Stimulated activated CD4-positive, alpha-beta T cell treated with anti-CD3 and anti-CD28 coated beads, TNF-alpha, amount 100 ng/mL, for 4 hours (primary cell): ENCODE measurements at places on chromosomes 7 and 10.

GRCh38 chr7:139623518-139623917 lies 100.0 kb downstream of the CLEC2L start:
- DNase-seq = no peak

DNA sequence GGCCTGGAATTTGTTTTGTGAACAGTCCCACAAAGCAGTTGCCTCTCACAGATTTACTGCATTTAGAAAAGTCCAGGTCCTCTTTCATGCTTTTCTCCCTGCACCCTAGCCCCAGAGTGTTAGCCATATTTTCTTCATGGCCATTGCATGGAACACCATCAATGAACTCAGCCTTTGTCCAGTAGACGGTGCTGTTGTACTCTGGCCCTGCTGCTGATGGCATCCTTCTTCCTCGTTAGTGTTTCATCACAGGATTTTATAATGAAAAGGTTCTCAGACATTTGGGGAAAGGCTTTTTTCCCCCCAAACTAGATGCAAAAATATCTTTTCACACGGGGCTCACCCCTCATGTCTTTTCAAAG lies 93.0 kb upstream of the SLC25A13 start:
- no peak for DNase-seq

GRCh38 chr7:80369321-80369720 lies 142.5 kb downstream of the GNAT3 start:
- DNase-seq = no peak

DNA sequence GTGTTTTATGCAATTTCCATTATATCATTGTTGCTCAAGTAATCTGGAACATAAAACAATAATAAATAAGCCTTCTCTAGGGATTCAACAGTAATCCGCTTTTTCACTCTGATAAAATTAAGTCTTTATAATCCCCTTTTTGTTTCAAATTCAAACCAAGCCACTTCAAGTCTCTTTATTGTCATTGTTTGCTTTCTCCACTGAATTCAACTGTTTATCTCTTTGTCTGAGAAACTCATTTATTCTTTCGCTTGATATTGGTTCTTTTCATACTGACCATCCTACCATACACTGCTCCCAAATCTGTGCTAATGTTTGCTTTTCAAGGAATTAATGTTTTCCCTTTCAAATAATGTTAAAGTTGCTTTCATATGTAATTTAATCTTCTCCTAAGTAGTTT lies 550.4 kb upstream of the PCDH15 start:
- DNase-seq = no peak

DNA sequence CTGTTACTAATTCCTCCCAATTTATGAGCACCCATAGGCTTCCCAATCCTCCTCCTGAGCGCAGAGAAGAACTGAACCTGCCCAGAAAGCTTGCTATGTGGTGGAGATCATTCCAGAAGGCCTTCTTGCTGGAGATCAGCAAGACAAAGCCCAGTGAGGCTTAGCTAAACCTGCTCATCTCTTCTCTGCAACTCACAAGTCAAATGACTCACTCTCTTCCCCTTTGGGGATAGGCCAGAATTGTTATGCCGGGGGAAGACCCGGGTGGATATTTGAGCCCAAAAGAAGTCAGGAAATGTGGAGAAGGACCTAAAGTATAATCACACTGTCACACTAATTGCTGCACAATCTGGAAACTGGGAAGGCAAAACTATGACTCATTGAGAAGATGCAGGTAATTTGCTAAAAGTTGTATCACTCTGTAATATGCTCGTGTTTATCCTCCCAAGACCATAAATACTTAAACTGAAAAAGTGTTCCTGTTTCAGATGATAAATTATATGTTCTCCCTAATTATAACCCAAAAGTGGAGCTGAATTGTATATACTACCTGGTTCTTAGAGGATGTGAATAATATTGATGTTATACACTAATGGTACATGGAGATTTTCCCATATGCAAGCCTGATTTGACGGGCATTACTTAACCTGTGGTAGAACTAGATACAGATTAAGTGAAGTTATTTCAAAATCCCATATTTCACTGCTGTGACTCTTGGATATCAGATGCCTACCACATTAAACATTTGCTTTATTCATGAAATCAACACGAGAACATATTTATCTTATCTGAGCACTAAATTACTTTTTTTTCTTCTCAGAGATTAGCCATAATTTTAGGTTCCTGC lies 6.4 kb downstream of the NEBL start:
- no peak for DNase-seq

DNA sequence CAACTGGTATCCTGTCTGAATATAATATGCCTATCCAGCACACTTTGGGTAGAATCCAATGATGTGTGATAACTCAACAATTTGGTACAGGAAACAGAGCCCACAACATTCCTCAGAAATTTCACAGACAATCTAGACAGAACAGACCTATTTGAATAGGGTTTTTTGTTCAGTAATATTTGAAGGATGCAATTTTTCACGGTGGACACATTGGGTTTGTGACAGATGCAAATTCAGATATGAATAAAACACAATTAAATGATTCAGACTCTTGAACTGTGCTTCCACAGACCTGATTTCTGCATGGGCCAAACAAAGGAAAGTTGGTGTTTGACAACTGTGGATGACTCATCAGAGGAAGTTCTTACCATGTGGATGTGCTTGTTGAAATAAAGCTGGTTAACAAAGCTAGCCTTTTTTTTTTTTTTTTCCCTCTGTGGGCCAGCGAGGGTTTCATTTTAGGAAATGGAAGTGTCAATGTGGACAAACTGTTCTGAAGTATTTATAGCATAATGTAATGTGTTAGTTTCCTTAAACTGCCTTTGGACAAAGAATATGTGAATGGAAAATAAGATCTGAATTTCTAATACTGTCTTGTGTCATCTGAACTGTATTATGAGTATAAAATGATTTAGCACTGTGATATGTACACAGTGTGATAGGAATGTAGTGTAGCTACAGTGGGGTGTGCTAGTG lies 43.2 kb upstream of the FAM133B start:
- DNase-seq = no peak

DNA sequence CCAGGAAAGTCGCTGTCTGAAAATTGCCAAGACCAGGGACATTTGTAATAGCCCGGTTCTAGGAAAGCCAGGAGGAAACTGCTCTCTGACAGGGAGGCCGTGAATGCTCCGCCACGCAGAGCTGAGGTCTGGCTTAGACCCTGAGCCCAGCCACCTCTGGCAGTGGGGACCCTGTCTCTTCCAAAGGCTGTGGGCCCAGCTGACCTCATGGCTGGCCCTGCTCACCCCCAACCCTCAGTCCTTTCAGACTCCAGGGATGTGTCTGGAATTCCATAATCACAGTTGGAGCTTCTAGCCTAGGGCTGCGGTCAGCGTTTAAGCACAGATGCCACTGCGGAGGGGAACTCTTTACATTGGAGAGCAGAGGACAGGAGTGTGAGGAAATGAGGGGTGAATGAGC lies 6.6 kb upstream of the VIPR2 start:
- DNase-seq = no peak

DNA sequence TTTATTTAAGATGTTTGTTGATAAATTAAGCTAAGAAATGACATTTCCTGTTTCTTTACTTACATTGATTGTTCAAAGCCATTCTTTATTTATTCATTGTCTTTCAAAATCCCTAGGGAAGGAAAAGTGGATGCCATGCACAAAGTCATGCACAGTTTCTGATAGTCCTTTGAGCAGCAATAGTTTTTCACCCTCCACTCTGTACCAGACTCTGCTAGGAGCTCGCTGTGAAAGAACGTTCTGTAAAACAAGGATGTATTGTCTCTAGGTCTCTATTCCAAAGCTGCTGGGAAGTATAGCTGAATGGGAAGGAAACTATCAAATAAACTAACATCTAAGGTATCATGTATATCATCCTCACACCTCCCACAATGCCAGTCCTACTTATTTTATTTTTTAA lies 7.8 kb upstream of the NOC3L start:
- no peak for DNase-seq

DNA sequence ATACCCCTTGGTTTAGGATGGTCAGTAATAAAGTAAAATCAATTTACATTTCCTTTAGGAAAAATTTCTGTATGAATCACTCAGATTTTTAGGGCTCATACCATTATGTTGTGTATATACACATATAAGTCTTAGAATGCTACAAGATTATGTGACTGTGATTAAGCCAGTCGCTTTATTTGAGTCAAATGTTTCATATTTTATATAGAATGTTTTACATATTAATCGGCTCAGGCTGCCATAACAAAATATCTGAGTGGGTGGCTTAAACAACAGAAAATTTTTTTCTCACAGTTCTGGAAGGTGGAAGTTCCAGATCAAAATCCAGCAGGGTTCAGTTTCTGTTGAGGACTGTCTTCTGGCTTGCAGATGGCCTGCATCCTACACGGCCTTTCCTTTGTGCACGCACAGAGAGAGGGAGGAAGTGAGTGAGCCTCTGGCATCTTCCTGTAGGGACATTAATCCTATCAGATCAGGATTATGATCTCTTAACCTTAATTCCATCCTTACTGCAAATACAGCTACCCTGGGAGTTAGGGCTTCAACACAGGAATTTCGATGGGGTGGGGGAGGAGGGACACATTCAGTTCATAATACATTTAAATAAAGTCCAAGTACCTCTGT lies 198.0 kb downstream of the PHF14 start:
- DNase-seq = no peak

DNA sequence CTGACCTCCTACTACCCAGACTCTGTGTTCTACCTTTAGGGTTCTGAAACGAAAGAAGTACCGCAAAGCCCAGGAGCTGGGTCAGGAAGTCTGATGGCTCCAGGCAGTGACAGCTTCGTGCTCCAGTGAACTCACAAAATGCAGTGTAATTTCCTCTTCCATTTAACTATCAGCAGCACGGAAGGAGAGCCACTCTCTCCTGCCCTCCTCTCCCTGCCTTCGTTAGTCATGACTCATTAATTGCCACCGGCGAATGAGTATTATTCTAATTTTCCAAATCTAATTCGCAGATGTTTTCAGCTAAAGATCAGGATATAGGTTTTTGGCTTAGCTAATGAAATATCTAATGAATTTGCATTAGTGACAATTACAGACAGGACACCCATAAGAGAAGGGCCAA lies 1262.0 kb downstream of the TYW1 start:
- DNase-seq = no peak
